Activated CD4-positive, alpha-beta T cell treated with anti-CD3 and anti-CD28 coated beads, Interleukin-2, amount 50 U/mL, for 1 hour (primary cell): ENCODE measurements at places on chromosomes 4 and X.

DNA sequence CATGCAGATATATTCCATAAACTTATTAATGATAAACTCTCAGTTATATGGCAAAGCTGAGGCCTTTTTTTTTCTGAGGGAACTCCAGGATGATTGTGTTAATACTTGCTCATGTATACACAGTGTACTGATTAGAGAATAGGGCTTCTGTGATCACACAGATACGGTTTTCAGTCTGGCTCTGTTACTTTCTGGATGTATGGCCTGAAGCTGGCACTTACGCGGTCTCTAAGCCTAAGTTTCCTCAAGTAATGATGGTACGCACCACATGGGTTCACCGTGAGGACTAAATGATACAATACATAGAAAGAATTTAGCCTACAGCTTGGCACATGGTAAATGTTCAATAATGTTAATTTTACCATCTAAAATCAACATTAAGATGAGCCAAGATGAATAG, 73.8 kb downstream of the SEC24D start:
- no peak for DNase-seq

- DNase-seq, result no peak
These were observed 24.4 kb upstream of the DYNLT3 start for GRCh38 chrX:37871626-37872302.

GRCh38 chr4:1166509-1167243, 5.7 kb downstream of the SPON2 start:
- no peak for DNase-seq

- DNase-seq, result no peak
These were observed 91.3 kb downstream of the MOSPD2 start for GRCh38 chrX:14964500-14964899.

- no peak for DNase-seq
These were observed 149.7 kb upstream of the ANKRD50 start for GRCh38 chr4:124862261-124862660.

GRCh38 chr4:85644061-85644460, 169.1 kb downstream of the ARHGAP24 start:
- DNase-seq, result no peak

DNA sequence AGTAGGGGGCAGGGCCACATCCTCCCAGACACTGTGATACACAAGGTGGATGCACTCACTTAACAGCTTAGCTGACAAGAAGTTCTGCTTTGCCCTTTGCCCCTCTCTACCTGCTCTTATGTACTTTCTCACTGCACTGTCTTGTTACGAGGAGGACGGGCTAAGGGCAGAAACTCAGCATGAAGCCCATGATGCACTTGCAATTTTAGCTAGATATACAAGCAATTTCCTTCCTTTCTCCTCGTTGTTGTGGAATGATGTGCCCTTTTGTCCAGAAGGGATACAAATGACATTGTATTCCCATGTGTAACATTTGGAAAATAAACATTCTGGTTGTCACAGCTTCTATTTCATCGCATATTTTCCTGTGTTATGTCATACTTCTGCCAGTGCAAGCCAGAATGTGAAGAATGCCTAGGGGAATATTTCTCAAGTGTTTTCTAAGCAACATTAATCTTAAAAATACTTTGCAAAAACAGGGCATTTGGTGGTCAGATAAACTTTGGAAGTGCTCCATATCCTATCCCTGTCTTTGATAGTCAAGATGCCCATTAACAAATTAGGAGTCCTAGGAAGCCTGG, 47.2 kb downstream of the MAOA start:
- no peak for DNase-seq

- DNase-seq, result no peak
These were observed 1.8 kb downstream of the SH3BP2 start for GRCh38 chr4:2794486-2795299.

DNA sequence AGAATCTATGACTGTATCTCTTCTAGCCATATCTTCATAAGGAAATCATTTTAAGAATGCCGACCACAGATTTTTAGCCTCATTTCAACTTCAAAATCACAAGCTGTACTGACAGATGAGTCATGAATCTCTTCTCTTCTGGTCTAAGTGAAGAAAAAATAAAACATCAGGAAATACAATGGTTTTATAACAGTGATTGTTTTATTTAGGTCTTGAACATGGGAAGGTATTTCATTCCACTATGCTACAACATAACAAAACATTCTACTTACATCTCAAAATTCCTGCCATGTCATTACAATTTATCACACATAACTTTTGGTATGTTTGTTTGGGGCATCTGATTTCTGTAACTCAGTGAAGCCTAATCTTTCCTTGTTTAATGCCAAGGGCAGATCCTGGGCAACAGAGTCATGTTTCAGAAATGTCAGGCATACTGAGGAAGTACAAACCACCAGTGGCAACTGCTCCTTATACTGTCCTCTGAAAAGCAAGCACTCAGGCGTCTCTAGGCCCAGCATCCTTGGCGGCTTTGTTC, 325.0 kb downstream of the PDHA2 start:
- no peak for DNase-seq

- DNase-seq, result no peak
These were observed 26.0 kb downstream of the FAM53A start for GRCh38 chr4:1658146-1658545.

- no peak for DNase-seq
These were observed 10.0 kb downstream of the HTRA3 start for GRCh38 chr4:8279321-8280157.

DNA sequence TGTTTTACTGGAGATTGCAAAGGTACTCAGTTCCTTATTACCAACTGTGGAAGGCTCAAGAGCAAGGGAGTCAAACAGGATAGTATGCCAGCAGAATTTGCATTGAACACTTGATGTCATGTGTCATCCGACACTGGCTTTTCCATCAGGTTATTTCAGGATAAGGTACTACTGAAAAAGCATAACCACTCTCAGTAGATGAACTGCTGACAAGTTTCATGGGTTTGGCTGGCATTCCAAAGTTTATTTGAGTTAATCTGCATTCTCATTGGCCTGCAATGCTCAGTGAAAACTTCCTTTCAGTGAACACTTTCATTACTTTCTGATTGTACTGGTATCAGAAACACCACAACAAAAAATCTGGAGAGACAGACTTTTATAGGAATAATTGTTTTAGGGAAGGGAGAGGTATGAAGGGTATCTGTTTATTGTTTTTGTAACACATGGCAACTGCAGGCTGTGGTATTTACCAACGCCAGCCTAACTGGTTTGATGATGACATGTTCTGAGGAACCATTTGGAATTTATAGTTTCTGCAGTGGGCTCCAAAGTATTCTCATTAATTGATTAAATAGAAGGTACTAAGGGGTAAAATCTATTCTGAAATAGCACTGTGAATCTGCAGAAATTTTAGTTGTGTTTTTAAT, 345.7 kb upstream of the NR3C2 start:
- DNase-seq, result no peak

GRCh38 chr4:176641237-176641636, 151.5 kb downstream of the VEGFC start:
- DNase-seq, result no peak

DNA sequence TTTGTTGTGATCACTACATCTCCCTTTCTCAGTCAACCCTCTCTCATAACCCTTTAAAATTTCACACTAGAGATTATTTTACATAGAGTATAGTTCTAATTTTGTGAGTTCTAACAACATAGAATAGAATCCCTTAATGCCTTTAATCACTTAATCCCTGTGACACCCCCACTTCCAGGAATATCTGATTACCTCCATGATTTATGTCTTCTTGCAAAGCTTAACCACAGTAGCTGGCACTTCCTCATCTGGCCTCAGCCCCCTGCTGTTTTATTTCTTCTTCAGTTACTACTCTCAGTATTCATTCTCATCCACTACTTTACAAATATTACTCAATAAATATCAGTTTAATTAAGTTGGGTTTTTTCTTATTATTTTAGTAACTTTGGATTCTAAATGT, 340.9 kb downstream of the CENPC start:
- no peak for DNase-seq

DNA sequence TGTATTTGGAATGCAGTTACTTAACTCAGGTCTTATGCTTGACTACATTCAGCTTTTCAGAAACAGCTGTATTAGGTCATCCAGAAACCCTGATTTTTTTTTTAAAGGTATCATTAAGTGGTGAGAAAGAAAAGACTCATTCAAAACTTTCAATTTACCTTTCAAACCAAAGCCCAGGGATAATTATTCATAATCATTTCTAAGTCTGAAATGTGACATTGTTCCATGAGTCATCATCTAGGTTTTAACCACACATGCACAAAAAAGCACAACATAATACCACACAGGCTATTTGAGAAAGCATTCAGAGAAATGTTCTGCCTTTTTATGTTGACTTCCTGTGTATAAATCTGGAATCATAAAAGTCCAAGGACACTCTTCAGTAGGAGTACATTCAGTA, 288.2 kb downstream of the IL1RAPL2 start:
- DNase-seq, result no peak

- peak; percentile 38 for DNase-seq
These were observed 146.3 kb upstream of the RPS6KA3 start for GRCh38 chrX:20412871-20413486.

- no peak for DNase-seq
These were observed 123.1 kb upstream of the BOD1L1 start for GRCh38 chr4:13750594-13750993.

- DNase-seq, result no peak
These were observed 14.6 kb upstream of the SULT1E1 start for GRCh38 chr4:69874507-69874906.

GRCh38 chr4:138897811-138898226, 117.8 kb upstream of the NOCT start:
- no peak for DNase-seq

GRCh38 chr4:74244049-74244448, 64.2 kb upstream of the EPGN start:
- DNase-seq, result no peak

DNA sequence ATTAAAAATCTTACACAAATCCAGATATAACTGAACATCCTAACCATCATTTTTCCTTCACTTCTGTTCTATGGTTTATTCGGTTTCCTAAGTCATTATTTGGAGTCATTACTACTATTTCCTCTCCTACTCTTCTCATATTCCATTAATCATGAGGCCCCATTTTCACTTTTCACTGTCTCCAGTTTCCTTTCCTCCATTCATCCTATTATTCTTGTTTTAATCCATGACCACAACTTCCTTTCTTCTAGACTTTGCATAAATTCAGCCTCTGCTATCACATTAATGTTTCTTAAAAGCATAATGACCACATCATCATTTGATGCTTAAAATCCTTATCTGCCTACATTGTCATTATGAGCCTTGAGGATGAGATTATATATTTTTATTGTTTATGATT, 555.0 kb upstream of the NDST4 start:
- no peak for DNase-seq
